Stimulated activated naive CD8-positive, alpha-beta T cell treated with anti-CD3 and anti-CD28 coated beads, Interleukin-15, amount 100 ng/mL, for 72 hours (primary cell): ENCODE measurements at places on chromosomes 2 and 18.

- no peak for DNase-seq
Observed at GRCh38 chr2:209473930-209474419, 50.1 kb downstream of the MAP2 start.

GRCh38 chr2:96716388-96716787, 23.5 kb downstream of the LMAN2L start:
- no peak for DNase-seq

DNA sequence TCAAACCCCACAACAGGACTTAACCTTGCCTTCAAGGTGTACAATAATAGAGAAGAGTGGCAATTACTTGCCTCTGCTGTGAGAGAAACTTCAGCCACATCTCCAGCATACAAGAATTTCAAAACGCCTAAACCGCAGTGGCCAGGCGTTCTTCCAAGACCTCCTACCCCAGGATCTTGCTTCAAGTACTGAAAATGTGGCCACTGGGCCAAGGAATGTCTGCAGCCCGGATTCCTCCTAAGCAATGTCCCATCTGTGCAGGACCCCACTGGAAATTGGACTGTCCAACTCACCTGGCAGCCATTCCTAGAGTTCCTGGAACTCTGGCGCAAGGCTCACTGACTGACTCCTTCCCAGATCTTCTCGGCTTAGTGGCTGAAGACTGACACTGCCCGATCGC, 2.8 kb upstream of the CYB5A start:
- DNase-seq: no peak

- no peak for DNase-seq
Observed at GRCh38 chr2:128817171-128817570, 498.5 kb upstream of the HS6ST1 start.

- peak; percentile 44 for DNase-seq
Observed at GRCh38 chr2:84938194-84938879, 32.6 kb upstream of the KCMF1 start.

DNA sequence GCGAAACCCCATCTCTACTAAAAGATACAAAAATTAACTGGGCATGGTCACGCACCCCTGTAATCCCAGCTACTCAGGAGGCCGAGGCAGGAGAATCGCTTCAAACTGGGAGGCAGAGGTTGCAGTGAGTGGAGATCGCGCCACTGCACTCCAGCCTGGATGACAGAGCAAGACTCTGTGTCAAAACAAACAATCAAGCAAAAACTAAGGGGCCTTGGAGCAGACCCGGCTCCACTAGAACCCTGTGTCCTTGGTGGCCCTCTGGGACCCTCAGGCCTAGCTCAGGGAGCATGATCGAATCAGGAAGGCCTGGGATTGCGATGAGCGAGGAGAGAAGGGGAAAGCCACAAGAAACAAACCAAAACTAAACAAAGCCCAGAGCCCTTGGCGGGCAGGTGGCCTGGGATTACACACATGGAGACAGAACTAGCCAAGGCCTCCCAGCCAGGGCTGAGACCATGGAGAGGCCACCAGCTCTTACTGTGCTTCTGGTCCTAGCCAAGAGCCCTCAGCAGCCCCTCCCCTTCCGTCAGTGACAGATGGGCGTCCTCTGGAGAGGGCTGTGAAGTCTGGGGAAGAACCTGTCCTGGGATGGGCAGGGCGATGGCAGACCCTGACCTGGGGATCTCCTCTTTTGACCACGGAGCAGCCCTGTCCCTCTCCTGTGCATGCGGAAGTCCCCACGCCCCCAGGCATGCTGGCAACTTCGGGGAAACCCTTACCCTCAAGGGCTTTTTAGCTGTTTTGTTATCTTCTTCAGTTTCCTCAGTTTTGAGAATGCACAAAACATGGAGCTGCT, 27.4 kb upstream of the CATIP start:
- DNase-seq: no peak

DNA sequence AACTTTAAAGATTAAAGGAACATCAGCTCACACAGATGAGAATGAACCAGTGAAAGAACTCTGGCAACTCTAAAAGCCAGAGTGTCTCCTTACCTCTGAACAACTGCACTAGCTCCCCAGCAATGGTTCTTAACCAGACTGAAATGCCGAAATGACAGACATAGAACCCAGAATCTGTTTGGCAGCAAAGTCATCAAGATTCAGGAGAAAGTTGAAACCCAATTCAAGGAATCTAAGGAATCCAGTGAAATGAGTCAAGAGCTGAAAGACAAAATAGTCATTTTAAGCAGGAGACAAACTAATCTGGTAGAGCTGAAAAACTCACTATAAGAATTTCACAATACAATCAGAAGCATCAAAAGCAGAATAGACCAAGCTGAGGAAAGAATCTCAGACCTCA, 72.0 kb downstream of the STRADB start:
- no peak for DNase-seq

DNA sequence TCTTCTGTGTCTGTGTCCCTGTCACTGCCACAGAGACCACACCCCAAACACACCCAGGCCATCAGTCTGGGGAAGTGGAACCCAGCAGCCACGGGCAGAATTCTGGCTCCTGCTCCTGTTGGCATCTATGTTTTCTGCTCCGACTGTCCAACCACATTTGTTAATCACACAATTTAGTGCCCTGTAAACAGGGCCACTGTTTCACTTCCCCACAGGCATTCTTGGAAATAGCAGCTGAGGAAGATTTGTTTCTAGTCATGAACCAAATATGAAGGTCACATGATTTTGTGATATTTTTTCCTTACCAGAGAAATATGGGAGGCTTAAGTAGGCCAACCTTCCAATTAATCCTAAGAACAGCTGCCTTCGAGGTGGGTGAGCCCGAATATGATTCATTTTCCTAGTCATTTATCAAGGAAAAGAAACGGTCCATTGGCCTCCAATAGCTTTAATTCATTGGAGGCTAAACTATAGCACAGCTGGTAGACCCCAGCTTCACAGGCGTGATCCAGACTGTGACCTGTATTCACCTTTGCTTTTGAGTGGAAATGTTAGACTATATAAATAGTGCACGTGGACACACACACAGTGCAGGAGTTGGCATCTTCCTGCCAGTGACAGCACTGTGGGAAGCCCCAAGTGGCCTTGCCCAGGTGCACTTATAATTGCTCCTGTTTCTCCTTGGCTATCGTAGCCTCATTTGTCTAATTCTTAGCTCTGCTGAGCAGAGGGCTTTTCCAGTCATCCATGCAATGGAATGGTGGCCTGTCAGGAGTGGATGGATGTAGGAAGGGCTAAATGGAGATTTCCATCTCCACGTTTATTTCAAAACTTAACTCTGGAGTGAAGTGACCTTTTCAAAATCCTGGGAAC, 267.9 kb downstream of the LPIN1 start:
- no peak for DNase-seq

DNA sequence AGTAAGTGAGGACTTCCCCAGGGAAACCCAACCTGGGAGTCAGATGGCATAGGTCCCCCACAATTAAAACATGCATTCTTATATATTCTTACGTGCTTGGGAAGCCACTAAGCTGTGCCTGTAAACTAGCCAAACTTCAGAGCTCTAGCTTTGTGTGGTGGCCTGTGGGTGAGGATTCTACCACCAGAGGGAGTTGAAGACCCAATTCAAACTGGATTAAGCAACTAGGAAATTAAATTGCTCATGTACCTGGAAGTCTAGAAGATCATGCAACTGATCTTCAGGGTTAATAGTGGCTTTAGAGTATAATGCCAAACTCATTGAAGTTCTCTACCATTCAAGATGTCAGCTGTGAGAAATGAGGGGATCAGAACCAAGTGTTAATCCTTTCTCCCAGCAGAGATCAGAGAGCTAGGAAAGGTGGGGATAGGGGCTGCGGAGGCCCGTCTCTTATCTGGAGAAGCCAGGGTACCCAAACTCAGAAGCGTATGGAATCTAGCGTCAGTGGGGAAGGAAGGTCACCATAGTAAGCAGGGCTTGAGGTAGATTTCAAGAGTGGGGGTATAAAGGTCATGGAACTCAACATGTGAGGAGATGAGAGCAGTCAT, 53.2 kb upstream of the CCDC85A start:
- DNase-seq: no peak

- no peak for DNase-seq
Observed at GRCh38 chr2:106053116-106053515, 141.0 kb downstream of the UXS1 start.

- DNase-seq: no peak
Observed at GRCh38 chr2:217313386-217313785, 453.5 kb upstream of the TNP1 start.
